T-helper 17 cell (primary cell): ENCODE measurements at places on chromosomes 13 and 19.

GRCh38 chr19:49455773-49456172 is 2.7 kb downstream of the ALDH16A1 start:
- DNase-seq = no peak

GRCh38 chr13:111955412-111956065 is 111.4 kb upstream of the SOX1 start:
- no peak for DNase-seq

- no peak for DNase-seq
Measured at GRCh38 chr19:47283405-47284059, 8.8 kb downstream of the INAFM1 start.

DNA sequence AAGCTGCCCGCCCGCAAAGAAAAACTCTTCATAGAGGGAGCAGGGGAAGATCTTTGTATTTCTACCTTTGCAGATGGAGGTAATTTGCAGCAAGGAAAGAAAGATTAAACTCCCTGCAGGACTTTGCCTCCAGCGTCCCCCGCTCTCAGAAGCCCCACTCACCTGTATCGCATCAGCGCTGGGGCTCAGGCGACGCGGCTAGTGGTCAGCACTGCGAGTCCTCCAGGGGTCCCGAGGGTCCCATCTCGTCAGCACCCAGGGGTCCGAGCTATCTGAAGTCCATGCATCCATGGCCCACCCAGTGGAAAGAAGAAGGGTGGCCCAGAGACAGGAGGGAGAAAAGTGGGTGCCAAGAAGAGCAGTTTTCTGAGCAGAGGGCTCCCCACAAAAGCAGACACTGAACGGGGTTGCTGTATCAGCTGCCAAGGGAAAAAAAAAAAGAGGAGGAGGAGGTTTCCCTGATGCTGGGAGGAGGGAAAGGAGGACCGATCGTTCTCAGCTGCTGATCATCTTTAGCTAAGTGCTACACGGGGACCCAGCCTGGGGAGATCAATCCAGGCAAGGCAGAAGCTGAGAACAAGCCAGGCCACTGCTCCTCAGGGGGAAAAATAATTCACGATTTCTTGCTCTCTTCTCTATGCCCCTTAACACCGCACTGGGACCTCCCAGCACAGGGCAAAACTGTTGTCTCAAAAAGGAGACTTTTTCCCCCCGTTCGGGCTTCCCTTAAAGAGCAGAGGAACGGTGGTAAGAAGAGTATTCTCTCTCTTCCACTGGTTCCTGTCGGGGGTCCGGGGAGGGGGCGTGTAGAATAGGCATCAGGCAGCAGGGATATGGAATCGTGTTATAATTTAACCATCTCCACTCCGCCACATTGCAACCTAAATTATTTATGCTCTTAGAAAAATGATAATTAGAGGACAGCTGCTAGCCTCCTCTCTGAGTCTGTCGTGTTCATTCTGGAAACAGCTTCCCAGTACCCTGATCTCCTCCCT is 117.7 kb upstream of the CACNA1A start:
- no peak for DNase-seq

DNA sequence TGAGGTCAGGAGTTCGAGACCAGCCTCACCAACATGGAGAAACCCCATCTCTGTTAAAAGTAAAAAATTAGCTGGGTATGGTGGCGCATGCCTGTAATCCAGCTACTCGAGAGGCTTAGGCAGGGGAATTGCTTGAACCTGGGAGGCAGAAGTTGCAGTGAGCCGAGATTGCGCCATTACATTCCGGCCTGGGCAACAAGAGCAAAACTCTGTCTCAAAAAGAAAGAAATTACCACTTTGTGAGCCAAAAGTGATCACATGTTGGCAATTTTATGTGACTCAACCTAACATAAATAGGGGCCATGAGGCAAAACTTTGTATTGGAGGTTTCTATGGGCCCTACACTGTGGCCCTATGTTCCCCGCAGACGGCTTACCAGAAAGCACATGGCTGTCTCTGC is 72.2 kb downstream of the MAP4K1 start:
- no peak for DNase-seq

- no peak for DNase-seq
Measured at GRCh38 chr19:32650671-32651070, 24.3 kb downstream of the ANKRD27 start.

DNA sequence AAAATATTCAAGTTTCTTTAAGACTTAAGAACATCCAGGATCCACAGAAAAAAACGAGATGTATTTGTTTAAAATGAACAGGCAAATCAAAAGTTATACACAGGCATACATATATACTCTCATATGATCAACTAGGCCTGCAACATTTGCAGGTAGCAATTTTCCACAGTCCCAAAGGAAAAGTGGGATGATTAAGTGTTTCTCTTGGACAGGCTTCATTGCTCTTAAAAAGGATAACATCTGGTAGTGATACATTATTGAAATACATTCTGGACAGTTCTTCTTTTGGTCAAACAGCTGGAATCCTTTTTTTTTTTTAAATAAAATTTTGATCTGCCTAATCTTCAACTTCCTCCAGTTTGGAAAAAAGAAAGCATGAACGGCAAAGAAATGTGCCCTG is 114.8 kb upstream of the TDRD3 start:
- no peak for DNase-seq

DNA sequence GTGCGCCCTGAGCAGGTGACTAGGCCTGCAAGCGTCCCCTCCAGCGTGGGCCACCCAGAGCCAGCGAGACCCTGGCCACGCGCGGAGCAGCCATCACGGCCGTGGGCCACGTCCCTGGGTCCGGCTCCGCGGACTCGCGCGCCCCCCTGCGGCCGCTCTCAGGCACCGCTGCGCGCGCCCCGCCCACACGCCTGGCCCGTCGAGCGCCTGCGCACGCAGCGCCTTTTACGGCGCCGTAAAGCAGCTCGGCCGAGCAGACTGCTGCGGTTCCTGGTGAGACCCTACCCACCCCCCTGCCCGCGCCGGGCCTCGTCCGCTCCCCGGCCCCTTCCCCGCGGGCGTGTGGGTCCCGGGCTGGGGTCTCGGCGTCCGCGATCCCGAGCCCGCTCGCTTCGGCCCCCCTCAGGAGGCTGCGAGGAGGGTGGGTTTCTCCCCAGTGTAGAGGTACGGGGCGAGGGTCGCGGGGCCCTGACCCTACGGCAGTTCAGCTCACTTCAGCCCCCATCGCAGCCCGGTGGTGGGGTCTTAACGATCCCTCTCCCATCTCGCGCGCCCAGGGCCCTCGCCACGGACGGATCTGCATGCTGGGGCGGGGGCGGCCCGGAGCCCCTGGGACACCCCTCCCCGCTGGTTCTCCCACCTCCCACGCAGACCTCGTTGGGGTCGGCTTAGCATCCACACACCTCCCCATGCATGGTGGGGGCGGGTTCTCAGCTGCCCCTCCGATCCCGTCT is at the start of gene TRAPPC5:
TSS of gene TRAPPC5 (plus strand) at position 228 of the 734 bp plus-strand sequence. CDS start 1,421 bp downstream, outside the sequence.
- peak; percentile 83 for DNase-seq

- no peak for DNase-seq
Measured at GRCh38 chr13:109844396-109844795, 58.0 kb upstream of the IRS2 start.

GRCh38 chr13:41199079-41199478 is 4.7 kb upstream of the KBTBD7 start:
- no peak for DNase-seq

DNA sequence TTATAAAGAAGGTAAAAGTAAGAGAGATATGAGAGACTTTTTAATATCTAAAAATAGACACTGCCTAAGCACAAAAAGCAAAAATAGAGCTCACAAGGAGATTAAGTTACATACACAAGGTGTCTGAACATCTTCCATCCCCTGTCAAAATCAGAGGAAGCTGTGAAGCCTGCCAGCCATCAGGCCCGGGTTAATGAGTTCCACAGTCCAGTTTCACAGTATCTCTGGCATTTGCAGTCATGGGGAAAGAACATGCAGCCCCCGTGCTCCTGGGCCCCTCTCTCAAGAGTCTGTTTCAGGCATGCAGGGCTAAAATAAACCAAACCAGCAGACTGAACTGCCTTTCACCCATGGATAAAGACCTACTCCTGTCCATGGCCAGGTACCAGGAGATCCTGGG is 79.2 kb downstream of the TBC1D4 start:
- DNase-seq = no peak

DNA sequence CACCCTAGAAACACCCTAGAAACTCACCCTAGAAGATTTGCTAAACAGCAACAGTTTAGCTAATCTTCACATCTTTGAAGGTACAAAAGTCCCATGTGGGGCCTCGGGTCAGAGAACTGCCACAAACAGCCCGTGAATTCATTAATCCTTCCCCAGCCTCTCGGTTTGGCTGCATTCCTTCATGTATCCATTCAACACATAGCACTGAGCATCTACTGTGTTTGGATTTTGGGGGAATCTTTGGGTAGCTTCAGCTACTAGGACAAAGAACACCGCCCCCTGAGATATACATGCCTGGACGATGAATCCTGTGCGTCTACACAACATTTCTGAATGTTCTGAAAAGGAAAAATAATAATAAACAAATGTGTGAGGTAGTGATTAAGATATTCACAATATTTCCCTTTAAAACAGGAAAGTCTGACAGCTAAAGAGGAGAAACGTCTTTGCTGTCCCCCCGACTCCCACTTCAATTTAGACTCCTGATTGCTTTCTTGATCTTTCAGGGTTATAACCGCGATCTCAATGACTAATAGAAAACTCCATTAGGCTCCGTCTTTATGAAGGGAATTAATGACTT is 63.5 kb downstream of the ALOX5AP start:
- DNase-seq = no peak

- DNase-seq = no peak
Measured at GRCh38 chr13:78465250-78465649, 138.1 kb downstream of the POU4F1 start.

DNA sequence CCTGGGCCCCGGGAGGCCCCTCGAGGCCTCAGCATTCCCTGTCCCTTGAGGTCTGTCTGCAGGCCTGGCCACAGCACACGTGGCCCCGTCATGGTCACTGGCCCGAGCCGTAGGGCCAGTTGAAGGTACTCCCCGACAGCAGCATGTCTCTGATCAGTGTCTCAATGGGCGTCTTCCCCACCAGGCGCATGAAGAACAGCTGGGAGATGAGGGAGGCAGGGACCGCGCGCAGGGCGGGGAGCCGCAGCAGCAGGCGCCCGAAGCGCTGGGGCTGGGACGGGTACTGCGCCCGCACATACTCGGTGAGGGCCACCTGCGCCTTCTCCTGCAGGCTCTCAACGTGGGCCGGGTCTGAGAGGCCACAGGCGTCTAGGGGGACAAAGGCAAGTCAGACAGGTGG is 6.2 kb downstream of the OCEL1 start:
- no peak for DNase-seq

GRCh38 chr13:25136880-25137787 is 35.0 kb downstream of the AMER2 start:
- DNase-seq = no peak

DNA sequence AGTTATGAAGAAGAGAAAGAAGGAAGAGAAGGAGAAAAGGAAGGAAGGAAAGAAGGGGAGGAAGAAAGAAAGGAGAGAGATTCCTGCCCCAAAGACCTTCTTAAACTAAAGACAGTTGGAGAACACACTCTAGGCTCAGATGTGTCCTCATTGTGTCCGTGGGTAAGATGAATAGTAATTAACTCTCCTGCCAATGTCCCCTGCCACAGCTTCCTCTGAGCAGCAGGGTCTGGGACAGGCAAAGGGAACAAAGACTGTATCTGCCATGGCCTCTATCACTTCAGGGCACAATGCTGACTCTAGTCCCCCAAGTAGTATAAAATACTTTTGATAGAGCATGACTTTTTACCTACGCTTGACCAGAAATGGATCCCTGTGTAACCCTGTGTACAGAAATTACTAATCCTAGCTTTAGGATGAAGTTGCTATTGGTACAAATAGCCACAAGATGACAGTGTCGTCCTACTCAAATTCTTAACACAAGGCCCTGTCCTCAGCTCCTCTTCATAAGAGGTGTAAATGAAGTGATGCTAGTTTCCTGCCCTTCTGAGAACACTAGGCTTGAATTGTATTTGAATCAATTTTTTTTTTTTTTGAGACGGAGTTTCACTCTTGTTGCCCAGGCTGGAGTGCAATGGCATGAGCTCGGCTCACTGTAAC is 186.2 kb upstream of the GPR12 start:
- DNase-seq = no peak

GRCh38 chr13:30128591-30128990 is 178.8 kb downstream of the KATNAL1 start:
- DNase-seq = no peak

GRCh38 chr13:42688821-42689220 is 92.6 kb upstream of the FAM216B start:
- no peak for DNase-seq

GRCh38 chr13:24505256-24505655 is 7.3 kb downstream of the PARP4 start:
- DNase-seq = no peak

GRCh38 chr13:55497486-55497885 is 1643.2 kb upstream of the PRR20A start:
- DNase-seq = no peak

GRCh38 chr13:75725736-75726135 is 89.6 kb downstream of the LMO7 start:
- no peak for DNase-seq

DNA sequence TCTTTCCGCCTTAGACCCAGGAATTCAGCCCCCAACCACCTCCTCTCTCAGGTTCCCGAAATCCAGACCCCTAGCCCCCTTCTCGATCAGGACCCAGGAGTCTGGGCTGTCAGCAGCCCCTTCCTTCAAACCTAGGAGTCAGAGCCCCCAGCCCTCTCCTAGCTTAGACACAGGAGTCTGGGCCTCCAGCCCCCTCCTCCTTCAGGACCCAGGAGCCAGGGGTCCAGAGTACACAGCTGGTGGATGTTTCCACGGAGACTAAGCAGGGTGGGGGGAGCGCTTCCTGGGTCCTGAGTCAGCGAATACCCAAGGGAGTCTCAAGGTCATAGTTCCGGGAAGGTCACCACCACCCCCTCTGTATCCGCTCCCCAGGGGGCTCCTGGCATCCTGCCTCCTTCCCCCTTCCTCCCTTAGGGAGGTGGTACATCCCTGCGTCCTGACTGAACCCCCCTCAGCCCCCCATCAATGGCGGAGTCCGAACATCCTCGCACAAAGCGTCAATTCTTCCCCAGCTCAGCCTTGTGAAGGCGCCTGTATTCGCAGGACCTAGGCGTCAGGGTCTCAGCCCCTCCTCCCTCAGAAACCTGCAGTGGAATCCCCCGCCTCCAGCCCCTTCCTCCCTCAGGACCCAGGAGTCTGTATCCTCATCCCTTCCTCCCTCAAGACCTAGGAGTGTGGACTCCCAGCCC is 4.6 kb downstream of the CADM4 start:
- no peak for DNase-seq

GRCh38 chr13:21225841-21226581 is 49.6 kb downstream of the MRPL57 start:
- no peak for DNase-seq

- DNase-seq = no peak
Measured at GRCh38 chr19:16473875-16474392, 2.2 kb upstream of the EPS15L1 start.

GRCh38 chr13:50713523-50714248 is 129.8 kb downstream of the DLEU7 start:
- DNase-seq = no peak
